ENCODE measurements at places on chromosomes 3 and 15.

- no peak for DNase-seq
Measured at GRCh38 chr15:25186906-25187645, 232.3 kb downstream of the SNRPN start.

DNA sequence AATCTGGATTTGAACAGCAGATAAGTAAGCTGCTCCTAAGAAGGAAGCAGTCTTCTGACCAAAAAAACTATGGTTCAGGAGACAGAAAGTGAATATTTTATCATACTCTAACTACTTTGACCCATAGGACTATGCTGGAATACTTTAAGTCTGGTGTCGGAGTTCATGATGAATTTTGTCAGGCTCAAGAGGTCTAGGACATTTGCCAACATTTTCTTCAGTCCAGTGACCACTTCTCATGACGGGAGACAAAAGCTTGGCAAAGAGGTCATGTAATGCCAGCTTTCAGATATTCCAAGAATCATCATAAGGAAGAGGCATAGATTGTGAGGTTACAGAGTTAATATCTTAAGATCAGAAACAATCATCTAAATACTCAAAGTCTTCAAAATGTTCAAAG lies 20.5 kb upstream of the DCBLD2 start:
- DNase-seq: no peak

GRCh38 chr15:85615930-85616329 lies 178.8 kb downstream of the KLHL25 start:
- DNase-seq: no peak

GRCh38 chr3:171309906-171310359 lies 150.3 kb downstream of the TNIK start:
- DNase-seq: no peak

DNA sequence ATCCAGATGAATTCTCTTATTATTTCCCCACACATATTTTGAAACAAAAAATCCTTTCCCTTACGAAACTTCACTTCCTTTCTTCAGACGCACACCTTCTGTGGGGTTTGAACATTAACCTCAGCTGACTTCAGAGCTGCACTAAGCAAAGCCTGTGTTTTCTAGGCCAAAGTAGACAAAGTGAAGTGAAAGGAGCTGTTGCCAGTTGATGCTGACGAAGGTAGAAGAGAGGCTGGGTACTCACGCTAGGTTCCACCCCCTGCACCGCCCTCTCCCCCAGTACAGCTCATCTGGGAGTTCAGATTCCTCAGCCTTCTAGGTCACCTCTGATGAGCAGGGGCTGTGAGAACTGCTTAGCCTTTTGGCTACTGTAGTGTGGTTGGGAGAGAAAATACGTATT lies 24.1 kb downstream of the DUT start:
- DNase-seq: no peak

DNA sequence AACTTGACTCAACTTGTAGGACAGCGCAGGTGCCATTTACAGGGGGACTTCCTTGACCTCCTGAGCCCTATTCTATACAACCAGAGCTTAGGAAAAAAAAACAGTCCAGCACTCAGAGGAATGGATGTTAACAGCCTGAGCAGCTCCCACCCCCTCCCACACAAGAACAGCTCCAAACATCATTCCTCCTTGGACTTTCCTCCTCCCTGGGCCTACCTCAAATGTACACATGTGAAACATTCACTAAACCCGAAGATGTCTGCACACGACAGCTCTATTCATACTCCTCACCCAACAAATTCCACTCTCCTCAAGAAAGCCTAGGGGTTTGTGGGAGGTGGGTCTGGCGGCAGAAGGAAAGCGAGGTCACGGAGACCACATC lies 503 bp upstream of the ATRIP start:
- no peak for DNase-seq

- DNase-seq: no peak
Measured at GRCh38 chr15:80618685-80619400, 76.3 kb upstream of the ABHD17C start.

GRCh38 chr3:127679534-127680145 lies 6.9 kb downstream of the ABTB1 start:
- no peak for DNase-seq

DNA sequence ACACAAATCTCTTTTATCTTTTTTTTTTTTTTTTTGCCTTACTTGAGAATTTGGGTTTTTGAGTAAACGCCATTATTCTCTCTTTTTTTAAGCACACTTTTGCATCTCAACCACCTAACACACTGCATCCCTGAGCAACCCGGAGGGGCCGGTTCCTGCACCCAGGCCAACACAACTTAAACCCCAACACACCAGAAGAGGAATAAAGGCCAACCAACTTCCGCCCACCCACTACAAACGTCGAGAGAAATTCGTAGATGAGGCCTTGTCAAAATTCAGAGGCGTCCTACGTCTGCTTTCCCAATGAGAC lies 389 bp upstream of the CCNB2 start:
- DNase-seq: no peak

GRCh38 chr15:54559405-54560069 lies 581.3 kb downstream of the UNC13C start:
- DNase-seq: no peak

DNA sequence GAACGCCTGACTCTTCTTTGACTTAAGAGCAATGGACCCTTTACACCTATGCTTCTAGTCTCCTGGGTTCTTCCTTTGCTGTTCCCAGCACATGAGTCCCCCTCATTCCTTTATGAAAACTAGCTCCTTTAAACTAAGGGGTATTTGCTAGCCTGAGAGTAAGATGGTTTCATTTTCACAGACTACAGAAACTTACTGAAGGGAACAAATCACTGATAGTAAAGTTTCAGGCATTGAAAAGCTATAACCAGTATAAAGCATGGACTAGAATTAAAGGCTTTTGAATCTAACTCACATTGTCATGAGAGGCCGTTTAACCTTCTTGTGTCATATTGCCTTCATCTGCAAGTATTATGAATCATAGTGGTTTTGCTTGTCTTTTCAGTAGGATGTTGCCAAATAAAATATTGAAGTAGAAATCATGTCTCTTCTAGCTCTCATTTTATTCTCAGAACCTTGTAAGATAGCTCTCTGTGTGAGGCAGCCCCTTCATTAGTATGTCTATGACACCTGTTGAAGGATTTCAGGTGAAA lies 765.9 kb downstream of the NR2F2 start:
- no peak for DNase-seq

Measured in NCI-H2171 treated with DMSO at 0.1 percent for 48 hours (cell line).